ENCODE measurements at places on chromosomes 7 and 10.

DNA sequence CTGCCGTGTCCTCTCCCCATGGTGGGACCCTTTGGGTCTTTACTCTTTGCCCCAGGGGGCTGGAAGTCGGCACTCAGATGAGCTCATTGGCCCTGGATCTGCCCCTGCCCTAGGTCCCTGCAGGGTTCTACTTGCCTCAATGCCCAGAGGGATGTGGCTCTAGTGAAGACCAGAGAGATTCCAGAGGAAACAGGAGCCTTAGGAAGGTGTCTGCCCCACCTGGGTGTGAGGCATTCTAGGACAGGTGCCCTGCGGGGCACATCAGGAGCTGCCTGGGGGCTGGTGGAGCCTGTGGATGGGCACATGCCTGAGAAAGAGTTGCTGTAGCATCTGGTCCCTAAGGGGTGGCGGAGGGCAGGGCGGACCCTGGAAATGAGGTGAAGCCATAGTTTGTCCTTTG is 128.6 kb downstream of the ADCY1 start:
- DNase-seq: no peak

- DNase-seq: no peak
Observed at GRCh38 chr7:43790006-43790405, 31.5 kb downstream of the BLVRA start.

- no peak for DNase-seq
Observed at GRCh38 chr7:101164071-101164840, 1.1 kb downstream of the VGF start.

GRCh38 chr7:128867842-128868623 is 5.4 kb downstream of the ATP6V1F start:
- DNase-seq: no peak
